Stimulated activated naive B cell treated with anti-CD40 and anti-IgM and Interleukin-4, amounts not matched to agents 10 μg/mL and 1 μg/mL and 100 μg/mL, for 72 hours (primary cell): ENCODE measurements at places on chromosomes 7 and 10.

GRCh38 chr7:151232917-151233701, 826 bp downstream of the CHPF2 start:
- DNase-seq: peak; percentile 51
- no peaks in the 10 kb centered on the region for H3K27me3 ChIP-seq
- H3K36me3 ChIP-seq: peaks cover 8% of the 10 kb centered on the region
- H3K4me1 ChIP-seq: peaks cover 47% of the 10 kb centered on the region

GRCh38 chr7:32058002-32058401, 12.2 kb downstream of the PDE1C start:
- no peaks in the 10 kb centered on the region for H3K4me1 ChIP-seq
- H3K27ac ChIP-seq: no peak overlapping the region
- H3K4me3 ChIP-seq: no peak overlapping the region
- H3K36me3 ChIP-seq: no peaks in the 10 kb centered on the region
- H3K27me3 ChIP-seq: no peaks in the 10 kb centered on the region
- no peak for DNase-seq

DNA sequence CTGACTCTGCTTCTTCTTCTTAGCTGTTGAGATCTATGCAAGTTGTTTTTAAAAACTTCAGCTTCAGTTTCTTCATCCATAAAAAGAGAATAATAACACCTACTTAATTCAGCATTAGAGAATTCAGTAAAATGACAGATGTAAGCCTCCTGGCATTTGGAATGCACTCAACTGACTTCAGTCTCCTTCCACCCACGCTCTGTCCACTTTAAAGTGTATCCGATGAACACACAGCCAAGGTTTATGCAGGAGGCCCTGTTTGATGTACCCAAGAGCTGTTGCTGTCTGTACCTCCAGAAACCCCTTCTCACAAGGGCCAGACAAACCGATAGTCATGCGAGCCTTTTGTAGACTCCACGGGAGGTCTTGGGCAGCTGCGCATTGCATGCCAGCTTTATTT, 27.1 kb upstream of the SLC35B4 start:
- no peak overlapping the region for H3K4me3 ChIP-seq
- DNase-seq: no peak
- H3K27me3 ChIP-seq: peaks cover 38% of the 10 kb centered on the region
- H3K36me3 ChIP-seq: no peaks in the 10 kb centered on the region
- no peak overlapping the region for H3K27ac ChIP-seq

- no peaks in the 10 kb centered on the region for H3K4me1 ChIP-seq
- H3K4me3 ChIP-seq: no peak overlapping the region
- no peak for DNase-seq
- no peaks in the 10 kb centered on the region for H3K27me3 ChIP-seq
- H3K36me3 ChIP-seq: no peaks in the 10 kb centered on the region
Observed at GRCh38 chr7:38105874-38106483, 72.1 kb upstream of the STARD3NL start.

DNA sequence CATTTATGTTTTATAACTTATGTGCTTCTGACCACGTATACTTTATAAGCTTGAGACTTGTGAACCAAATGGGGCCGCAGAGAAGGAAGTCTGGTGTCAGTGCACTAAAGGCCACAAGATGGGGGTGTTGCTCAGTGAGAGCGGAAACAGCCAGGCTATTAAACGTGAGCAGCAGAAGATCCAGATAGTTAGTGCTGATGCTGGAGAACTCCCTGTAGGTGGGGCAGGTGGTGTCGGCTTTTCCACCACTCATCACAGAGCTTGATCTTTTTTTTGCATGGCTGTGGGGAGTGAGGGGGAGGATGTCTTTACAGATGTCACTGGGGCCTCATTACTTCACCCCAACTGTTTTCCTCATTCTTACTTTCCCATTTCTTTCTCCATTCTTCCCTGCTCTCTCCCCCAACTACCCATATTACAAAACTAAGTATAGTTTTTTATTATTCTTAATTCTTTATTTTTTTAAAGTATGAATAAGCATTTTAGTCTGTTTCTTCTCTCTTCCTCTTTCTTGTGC, 34.7 kb downstream of the ACADSB start:
- peaks cover 6% of the 10 kb centered on the region for H3K4me1 ChIP-seq
- peak; percentile 7 for DNase-seq
- H3K27me3 ChIP-seq: no peaks in the 10 kb centered on the region
- peaks cover 6% of the 10 kb centered on the region for H3K36me3 ChIP-seq
- no peak overlapping the region for H3K4me3 ChIP-seq

GRCh38 chr7:2787251-2787951, 56.7 kb downstream of the GNA12 start:
- peak overlapping the region; percentile 15 for H3K27ac ChIP-seq
- no peaks in the 10 kb centered on the region for H3K27me3 ChIP-seq

DNA sequence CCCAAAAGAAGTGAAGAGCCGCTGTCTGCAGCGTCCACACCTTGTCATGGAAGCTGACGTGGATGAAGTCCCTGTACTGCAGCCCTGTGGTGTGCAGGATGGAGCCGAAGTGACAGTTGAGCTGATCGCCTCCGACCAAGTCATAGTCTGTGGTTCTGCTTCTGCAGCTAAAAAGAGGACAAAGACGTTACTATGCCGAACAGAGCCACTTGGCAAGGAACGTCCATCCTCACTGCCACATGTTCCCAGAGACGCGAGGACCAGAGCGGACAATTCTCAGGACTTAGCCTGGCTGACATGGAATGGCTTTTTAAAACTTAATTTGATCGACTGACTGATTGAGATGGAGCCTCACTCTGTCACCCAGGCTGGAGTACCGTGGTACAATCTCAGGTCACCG, 21.8 kb downstream of the DAGLB start:
- peaks cover 14% of the 10 kb centered on the region for H3K4me1 ChIP-seq
- no peak overlapping the region for H3K4me3 ChIP-seq
- H3K27ac ChIP-seq: no peak overlapping the region
- no peaks in the 10 kb centered on the region for H3K27me3 ChIP-seq
- peaks cover 43% of the 10 kb centered on the region for H3K36me3 ChIP-seq

DNA sequence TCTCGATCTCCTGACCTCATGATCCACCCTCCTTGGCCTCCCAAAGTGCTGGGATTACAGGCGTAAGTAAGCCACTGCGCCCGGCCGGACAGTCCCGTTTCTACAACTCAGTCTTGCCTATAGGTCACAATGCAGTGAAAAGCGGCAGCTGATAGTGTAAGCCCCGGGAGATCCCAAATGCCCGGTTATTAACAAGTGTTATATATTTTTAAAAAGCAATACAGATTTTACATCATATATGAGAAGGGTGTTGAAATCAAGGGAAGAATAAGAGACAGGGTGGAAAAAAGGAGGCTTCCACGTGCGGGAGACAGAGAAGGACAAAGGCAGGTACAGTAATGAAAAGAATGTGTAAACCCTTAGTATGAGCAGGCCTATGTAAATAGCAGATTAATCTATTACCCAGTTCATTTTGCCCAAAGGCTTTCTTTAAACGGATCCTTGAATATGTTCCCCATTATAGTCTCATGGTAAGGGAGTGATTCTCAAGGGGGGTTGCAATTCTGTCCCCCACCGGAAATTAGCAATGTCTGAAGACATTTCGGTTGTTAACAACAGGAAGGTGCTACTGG, 170.8 kb downstream of the PDE1C start:
- no peak for DNase-seq
- H3K4me3 ChIP-seq: no peak overlapping the region
- no peaks in the 10 kb centered on the region for H3K36me3 ChIP-seq
- no peaks in the 10 kb centered on the region for H3K4me1 ChIP-seq

- no peak for DNase-seq
- no peak overlapping the region for H3K4me3 ChIP-seq
- H3K36me3 ChIP-seq: no peaks in the 10 kb centered on the region
- H3K4me1 ChIP-seq: peaks cover 1% of the 10 kb centered on the region
- no peaks in the 10 kb centered on the region for H3K27me3 ChIP-seq
- no peak overlapping the region for H3K27ac ChIP-seq
Observed at GRCh38 chr7:153027210-153027609, 267.7 kb downstream of the ACTR3B start.

DNA sequence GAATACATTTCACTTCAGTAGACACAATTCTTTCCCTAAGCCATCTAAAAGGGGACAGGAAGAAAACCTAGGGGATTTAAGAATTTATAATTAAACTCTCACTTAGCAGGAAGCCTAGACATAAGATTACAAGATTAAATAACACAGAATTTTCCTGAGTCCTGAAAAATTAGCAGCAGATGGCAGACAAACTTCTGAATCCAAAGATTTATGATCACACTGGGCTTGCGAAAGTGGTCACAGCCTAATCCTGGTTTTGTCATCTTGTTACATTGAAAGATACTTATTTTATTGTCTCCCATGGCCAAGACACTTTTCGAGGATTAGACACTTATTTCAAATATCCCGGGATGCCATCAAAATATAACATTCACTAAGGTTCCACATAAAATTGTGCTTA, 2.9 kb downstream of the ERLIN1 start:
- no peak overlapping the region for H3K4me3 ChIP-seq
- H3K4me1 ChIP-seq: peaks cover 62% of the 10 kb centered on the region
- H3K27ac ChIP-seq: no peak overlapping the region
- DNase-seq: no peak
- no peaks in the 10 kb centered on the region for H3K27me3 ChIP-seq

- DNase-seq: no peak
- H3K4me3 ChIP-seq: no peak overlapping the region
- no peaks in the 10 kb centered on the region for H3K4me1 ChIP-seq
Observed at GRCh38 chr7:106591146-106591545, 69.8 kb downstream of the CCDC71L start.

- peaks cover 3% of the 10 kb centered on the region for H3K36me3 ChIP-seq
- DNase-seq: no peak
- H3K27me3 ChIP-seq: peaks cover 8% of the 10 kb centered on the region
- H3K4me1 ChIP-seq: no peaks in the 10 kb centered on the region
Observed at GRCh38 chr7:73995330-73995729, 32.6 kb upstream of the ELN start.

DNA sequence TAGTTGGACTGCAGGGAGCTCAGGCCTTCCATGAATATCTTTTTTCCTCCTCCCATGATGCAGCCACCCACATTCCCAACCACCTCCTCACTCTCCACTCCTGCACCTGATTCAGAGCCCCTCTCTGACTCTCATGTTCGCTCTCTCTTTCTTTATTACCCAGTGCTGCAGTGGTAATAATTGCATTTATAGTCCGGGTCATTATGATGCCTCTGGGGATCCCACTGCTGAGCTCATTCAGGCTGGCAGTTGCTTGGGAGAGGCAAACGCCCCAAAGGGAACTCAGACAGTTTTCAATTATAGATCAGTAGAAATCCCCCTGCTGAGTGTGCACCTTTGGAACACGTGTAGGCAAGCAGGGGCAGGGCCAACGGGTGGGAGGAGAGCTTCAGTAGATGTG, 953.0 kb downstream of the GRID1 start:
- H3K27ac ChIP-seq: no peak overlapping the region
- DNase-seq: no peak
- no peaks in the 10 kb centered on the region for H3K4me1 ChIP-seq
- H3K4me3 ChIP-seq: no peak overlapping the region
- no peaks in the 10 kb centered on the region for H3K36me3 ChIP-seq
- no peaks in the 10 kb centered on the region for H3K27me3 ChIP-seq

DNA sequence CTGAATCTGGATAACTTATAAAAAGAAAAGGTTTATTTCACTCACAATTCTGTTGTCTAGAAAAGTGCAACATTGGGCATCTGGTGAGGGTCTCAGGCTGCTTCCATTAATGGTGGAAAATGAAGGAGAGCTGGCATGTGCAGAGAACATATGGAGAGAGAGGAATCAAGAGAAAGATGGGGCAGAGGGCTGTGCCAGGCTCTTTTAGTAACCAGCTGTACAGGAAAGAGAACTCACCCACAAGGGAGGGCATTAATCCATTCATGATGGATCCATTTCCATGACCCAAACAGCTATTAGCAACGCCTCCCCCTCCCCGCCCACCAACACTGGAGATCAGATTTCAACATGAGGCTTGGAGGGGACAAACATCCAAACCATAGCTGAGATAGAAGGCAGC, 61.7 kb upstream of the LYZL1 start:
- H3K36me3 ChIP-seq: no peaks in the 10 kb centered on the region
- H3K4me1 ChIP-seq: no peaks in the 10 kb centered on the region
- no peak for DNase-seq
- no peak overlapping the region for H3K27ac ChIP-seq
- H3K27me3 ChIP-seq: peaks cover 9% of the 10 kb centered on the region
- H3K4me3 ChIP-seq: no peak overlapping the region

DNA sequence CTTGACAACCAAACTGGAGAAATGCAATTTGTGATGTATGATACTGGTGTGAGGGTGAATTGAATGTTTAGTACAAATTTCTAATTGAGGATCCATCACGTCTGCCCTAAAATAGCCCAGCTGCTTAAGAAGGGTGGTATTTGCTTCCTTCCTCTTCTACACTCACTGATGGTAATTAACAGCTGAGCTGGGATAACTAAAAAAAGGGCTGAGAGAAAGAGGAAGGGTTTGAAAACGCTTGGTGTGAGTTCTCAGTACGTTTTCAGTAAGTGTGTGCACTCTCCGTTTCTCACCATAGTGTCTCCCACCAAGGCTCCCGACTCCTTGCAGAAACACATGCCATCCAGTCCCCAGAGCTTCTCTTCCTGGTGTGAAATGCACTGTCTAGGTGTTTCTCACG, 54.3 kb downstream of the MAP3K8 start:
- DNase-seq: no peak
- peak overlapping the region; percentile 56 for H3K4me3 ChIP-seq
- H3K27ac ChIP-seq: peak overlapping the region; percentile 96
- peaks cover 59% of the 10 kb centered on the region for H3K4me1 ChIP-seq

GRCh38 chr10:105239311-105240219, 598.5 kb downstream of the SORCS3 start:
- DNase-seq: no peak
- no peaks in the 10 kb centered on the region for H3K36me3 ChIP-seq
- H3K4me3 ChIP-seq: no peak overlapping the region
- H3K4me1 ChIP-seq: no peaks in the 10 kb centered on the region
- H3K27ac ChIP-seq: no peak overlapping the region
- H3K27me3 ChIP-seq: no peaks in the 10 kb centered on the region

DNA sequence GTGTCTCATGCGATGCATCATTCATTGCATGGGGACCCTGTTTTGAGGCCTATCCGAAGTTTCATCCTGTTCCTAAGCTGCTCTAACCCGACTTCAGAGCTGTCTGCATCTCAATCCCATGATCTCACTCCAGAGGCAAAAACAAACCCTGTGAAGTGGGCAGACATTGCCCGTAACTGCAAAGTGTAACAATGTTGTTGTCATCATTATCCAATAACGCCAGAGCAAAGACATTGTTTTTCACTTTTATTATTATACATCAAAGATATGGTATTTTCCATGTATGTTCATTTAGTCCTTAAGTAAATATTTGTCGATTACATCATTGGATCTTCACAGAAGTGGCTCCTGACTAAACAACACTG, 246.7 kb downstream of the KLF6 start:
- H3K27me3 ChIP-seq: no peaks in the 10 kb centered on the region
- no peak for DNase-seq
- no peaks in the 10 kb centered on the region for H3K4me1 ChIP-seq
- H3K4me3 ChIP-seq: no peak overlapping the region
- H3K36me3 ChIP-seq: no peaks in the 10 kb centered on the region
